Stimulated activated CD4-positive, alpha-beta T cell treated with anti-CD3 and anti-CD28 coated beads, Interleukin-4, amount 100 ng/mL, for 4 hours (primary cell): ENCODE measurements at places on chromosomes 1 and 21.

DNA sequence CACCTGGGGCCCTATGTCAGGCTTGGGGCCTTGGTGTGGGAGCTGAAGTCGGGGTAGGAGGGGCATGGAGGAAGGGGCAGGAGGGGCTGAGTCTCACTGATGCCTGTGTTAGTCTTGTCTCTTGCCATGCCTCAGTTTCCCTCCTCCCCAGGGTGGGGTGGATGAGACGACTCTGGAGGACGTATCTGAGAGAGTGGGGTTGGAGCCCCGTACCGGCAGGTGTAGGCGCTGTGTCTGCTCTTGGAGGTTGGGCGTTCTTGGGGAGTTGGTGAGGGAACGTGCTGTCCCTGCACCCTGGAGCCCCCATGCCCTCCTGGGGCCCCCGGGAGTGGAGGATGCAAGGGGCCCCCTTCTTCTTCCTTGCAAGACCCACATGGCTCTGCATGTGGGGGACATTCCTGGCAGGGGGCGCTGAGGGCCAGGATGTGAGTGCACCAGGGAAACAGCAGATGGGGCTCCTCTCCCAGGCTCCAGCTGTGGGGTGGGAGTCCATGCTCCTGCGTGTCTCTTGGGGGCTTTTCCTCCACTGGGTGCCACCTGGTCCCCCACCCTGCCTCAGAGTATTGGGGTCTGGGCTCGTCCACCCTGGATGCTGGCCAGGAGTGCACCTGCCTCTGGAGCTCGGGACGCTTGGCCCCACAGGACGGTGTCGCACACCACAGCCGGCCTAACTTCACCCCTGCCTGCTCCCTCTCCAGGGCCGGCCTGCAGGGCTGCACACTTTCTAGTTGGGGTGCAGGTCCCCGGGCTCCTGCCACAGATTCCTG lies 1.4 kb upstream of the TNFRSF14 start:
- DNase-seq: peak; percentile 53

DNA sequence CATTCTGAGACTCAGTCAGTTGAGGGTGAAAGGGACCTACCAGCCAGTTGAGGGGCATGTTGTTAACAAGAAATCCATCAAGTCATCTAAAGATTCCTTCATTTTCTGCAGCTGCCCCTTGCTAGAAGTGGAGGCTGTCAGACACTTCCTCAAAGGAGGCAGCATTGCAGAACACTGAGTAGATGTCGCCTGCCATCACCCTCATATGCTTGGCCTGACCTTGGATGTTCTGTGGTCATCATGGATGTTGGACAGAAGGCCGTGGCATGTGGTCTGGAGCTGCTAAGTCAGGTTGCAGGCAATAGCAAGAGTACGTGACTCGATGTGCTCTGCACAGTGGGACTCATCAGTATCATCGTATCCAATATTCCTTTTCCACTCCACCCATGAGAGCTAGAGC lies 70.6 kb downstream of the GATAD2B start:
- DNase-seq: no peak

DNA sequence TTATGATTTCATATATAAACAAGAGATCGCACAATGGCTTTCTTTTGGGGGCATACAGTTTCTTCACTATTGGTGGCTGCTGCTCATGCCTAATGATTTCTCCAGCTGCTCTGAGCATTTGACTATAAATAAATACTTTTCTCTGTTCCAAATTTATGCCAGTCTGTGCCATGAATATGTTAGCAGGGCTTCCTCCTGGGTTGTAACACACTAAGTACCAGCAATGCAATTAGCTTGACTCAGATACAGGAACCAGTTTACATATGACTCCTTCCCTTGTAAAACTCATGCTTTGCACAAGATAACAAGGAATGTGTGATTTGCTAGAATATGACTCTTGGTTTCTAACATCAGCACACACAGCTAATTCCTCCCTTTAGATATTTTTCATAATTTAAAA lies 1629.7 kb downstream of the NCAM2 start:
- no peak for DNase-seq

- no peak for DNase-seq
Measured at GRCh38 chr1:38964140-38964548, 22.5 kb upstream of the RHBDL2 start.

- no peak for DNase-seq
Measured at GRCh38 chr1:40317394-40318074, 448 bp upstream of the COL9A2 start.

DNA sequence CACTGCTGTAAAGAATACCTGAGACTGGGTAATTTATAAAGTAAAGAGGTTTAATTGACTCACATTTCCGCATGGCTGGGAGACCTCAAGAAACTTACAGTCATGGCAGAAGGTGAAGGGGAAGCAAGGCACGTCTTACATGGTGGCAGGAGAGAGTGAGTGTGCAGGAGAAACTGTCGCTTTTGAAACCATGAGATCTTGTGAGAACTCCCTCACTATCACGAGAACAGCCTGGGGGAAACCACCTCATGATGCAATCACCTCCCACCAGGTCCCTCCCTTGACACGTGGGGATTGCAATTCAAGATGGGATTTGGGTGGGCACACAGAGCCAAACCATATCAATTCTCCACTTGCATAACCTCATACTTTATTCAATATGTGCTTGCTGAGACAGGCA lies 76.6 kb downstream of the GIPC2 start:
- no peak for DNase-seq

- no peak for DNase-seq
Measured at GRCh38 chr1:222117809-222118208, 375.9 kb upstream of the DUSP10 start.

- no peak for DNase-seq
Measured at GRCh38 chr1:39331647-39332046, 127.2 kb downstream of the MACF1 start.

GRCh38 chr1:182595641-182596240 lies 6.7 kb upstream of the RNASEL start:
- DNase-seq: peak; percentile 63

GRCh38 chr1:167927046-167927754 lies 9.3 kb upstream of the DCAF6 start:
- DNase-seq: no peak

DNA sequence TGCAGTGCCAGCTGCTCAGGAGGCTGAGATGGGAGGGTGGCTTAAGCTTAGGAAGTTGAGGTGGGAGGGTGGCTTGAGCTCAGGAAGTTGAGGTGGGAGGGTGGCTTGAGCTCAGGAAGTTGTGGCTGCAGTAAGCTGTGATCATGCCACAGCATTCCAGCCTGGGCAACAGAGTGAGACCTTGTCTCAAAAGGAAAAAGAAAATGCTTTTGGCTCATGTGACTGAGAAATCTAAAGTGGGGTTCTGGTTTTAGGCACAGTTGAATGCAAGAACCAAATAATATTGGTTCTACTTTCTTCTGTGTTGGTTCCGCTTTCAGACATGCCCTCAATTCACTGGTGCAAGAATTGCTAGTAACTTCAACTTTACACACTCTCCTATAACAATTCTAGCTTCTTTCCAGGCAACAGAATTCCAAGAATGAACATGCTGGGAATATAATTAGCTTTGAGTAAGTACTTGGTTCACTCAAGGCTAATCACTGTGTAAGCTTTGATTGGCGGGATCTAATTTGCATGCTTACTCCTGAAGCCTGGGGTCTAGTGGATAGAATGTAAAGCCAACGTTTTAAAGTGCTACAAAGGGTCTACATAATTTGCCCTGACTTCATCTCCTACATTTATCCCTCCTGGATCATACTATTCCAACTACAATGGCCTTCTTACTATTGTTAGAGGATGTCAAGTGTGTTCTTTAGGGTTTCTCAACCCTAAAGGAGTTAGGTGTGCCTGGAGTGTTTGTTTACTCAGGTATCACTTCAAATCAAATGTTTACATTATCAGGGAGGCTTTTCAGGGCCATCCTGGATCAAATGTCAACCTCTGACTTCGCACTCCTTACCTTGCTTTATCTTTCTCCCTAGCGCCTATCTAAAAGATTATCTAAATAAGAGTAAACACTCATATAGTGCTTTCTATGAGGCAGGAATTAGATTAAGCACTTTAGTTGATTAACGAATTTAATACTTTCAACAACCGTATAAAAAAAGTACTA lies 115.1 kb downstream of the SLC16A1 start:
- no peak for DNase-seq

DNA sequence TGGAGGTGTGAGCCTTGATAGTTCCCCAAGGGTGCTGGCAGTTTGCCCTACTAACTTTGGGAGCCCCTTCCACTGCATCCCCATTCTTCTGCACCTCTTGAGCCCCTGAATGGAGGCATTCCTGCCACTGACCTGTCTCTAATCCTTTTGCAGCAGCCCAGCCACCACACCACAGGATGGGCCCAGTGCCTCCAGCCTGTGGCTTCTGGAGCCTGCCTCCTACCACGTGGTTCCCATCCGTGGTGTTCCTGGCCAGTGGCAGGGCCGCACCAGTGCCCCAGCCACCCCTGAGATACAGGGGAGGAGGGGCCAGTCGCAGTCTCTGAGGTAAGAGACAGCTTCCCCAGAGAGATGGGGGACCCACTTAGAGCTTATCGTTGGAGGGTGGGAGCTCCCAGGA lies 14.4 kb downstream of the INAVA start:
- DNase-seq: no peak

DNA sequence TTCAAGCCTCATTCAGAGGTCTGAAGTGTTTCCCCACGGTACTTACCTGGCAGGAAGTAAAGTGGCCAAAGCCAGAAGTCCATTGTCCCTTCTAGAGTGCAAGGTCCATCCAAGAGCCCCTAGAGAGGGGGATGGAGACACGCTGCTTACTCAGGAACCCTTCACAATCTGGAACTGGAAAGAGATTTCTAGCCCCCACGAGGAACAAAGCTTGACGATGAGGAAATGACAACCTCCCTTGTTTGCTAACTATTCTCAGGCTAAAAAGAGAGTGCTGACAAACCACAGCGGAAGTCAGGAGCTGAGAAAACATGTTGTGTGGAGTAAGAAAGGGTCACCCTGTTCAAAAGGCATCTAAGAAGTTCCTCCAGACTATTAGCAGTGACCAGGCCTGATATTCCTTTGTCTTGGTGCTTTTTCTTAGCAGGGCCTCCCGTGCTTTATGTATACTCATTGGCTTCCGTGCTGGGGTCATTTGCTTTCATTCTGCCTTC lies at the start of gene FCMR:
Gene FCMR, minus strand, starts transcription at position 170 of the 494 bp plus-strand sequence. Its CDS starts 87 bp downstream, at position 83.
- DNase-seq: peak; percentile 47

DNA sequence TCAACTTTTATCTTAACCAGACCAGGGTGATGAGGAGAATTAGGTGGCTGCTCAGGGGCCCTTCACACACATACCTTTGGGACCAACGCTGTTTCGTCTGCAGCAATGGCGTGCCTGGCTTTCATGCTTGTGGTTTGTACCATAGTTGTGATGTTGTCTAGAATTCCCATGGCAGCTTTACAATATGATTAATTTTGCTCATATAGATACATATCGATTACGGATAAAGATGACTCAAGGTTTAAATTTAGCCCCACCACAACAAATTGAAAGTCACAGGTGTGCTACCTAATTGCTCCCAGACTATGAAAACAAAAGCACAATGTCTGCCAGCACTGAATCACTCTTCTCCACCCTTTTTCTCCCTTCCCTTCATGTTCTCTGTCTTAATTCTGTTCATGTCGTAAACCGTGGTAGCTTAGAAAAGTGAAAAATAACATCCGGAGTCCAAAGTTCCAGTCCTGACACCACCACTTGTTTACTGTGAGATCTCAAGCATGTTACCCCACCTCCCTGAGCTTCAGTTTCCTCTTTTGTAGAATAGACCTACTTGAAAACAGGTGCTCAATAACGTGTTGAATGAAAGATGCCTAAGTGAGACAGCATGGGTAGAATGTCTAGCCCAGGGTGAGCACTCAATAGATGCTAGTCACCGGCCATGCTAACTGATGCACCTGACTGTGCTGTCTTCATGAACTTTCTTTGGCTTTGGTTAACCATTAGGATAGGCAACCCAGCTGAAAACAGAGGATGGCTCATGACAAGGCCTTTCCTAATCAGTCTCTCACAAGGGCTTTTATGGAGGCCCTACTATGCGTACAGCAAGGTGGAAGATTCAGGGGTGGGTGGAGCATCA lies 22.1 kb upstream of the JUN start:
- no peak for DNase-seq

GRCh38 chr1:150981805-150982712 lies at the start of gene ANXA9:
Gene ANXA9 (plus strand): TSS chr1:150982292. CDS start chr1:150983106, 814 bp downstream.
- no peak for DNase-seq

- DNase-seq: no peak
Measured at GRCh38 chr1:221494670-221495069, 247.2 kb downstream of the DUSP10 start.

DNA sequence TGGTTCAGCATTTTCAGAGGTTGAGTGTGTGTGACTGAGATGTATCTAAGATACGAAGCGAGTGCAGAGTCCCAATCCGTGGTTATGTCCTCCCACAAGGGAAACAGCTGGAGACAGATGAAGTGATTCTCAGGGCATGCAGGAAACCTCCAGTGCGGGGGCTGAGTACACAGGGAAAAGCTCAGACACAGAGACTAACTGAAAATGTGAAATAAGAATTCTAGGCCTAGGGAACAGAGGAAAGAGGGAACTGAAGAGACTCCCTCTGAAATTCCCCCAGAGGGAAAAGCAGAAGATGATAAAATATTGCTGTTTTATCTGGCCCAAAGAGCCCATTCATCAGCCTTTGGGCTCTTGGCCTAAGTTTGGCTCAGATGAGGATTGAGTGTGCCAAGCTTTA lies 116.8 kb downstream of the LRRC53 start:
- no peak for DNase-seq

DNA sequence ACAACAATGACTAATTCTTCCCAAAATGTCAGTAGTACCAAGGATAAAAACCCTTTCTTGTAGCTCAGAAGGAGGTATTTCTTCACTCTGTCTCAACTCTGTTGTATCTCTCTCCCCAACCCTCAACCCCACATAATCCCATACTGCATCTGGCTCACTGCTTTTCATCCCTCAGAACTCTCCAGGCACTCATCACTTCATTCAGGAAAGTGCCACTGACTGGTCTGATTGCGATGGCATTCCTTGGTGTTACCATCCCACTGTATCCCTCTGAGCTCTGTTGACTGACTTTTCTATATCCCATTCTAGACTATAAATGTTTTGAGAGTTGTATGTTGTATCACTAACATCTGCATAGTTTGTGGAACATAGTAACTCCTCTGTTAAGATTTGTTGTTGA lies 483.5 kb upstream of the ADGRL2 start:
- no peak for DNase-seq

- DNase-seq: no peak
Measured at GRCh38 chr1:79790950-79791349, 784.4 kb upstream of the ADGRL4 start.

DNA sequence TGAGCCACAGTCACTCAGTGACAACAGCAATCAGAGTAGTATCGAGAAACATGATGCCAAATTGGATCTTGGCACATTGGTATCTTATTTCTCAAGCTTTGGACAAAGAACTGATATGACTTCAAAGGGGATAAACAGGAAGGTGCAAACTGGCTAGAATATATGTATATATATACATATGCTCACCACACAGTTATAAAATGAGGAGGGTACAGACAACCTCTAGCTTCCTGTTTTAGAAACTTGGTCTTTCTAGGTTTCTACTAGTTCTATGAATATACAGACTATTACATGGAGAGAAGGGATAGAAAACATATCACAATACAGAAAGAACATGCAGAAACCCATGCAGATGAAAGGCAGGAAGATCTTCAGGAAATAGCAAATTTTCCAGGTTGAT lies 292.1 kb upstream of the SNX7 start:
- DNase-seq: no peak

- DNase-seq: peak; percentile 41
Measured at GRCh38 chr1:221712776-221713431, 29.0 kb downstream of the DUSP10 start.
